ENCODE measurements at places on chromosomes 4 and X. TPM values are rescaled to one million over a fixed set of nuclear protein-coding genes. Genes with fewer than 3 reads are reported as not detected.

Gene POF1B
- not detected for total RNA-seq

Gene H2BW2
- not detected for total RNA-seq

Gene LGI2
- not detected for total RNA-seq

Gene GPR173
- total RNA-seq, result 9.8 TPM

Gene CENPU
- total RNA-seq, result 9.0 TPM

Gene TGIF2LX
- total RNA-seq, result not detected

Gene SPATA4
- 0.13 TPM for total RNA-seq

Gene PRDM8
- total RNA-seq, result 11.9 TPM

Gene MND1
- 5.3 TPM for total RNA-seq

Gene RBM47
- 1.7 TPM for total RNA-seq

Gene GPR143
- total RNA-seq, result 3.6 TPM

Gene ABCG2
- total RNA-seq, result 1.0 TPM

Gene AKAP14
- not detected for total RNA-seq

Gene LONRF3
- 1.2 TPM for total RNA-seq

Gene SPARCL1
- total RNA-seq, result 1.0 TPM

Gene GUCY1A1
- 0.39 TPM for total RNA-seq

Gene CACNA1F
- total RNA-seq, result not detected

Gene HHIP
- 0.24 TPM for total RNA-seq

Gene UCP1
- not detected for total RNA-seq

Gene DOCK11
- 11.6 TPM for total RNA-seq

Gene SORBS2
- total RNA-seq, result 4.1 TPM

Gene ZAR1
- total RNA-seq, result not detected

Gene CCNA2
- total RNA-seq, result 35.6 TPM

Gene NR0B1
- 0.13 TPM for total RNA-seq

Gene MAGEA4
- not detected for total RNA-seq

Gene CT83
- not detected for total RNA-seq

Gene TEC
- total RNA-seq, result 2.6 TPM

Gene SLITRK4
- total RNA-seq, result 5.3 TPM

Gene TBC1D8B
- total RNA-seq, result 10.0 TPM

Gene PQBP1
- 50.2 TPM for total RNA-seq

Gene RIPPLY1
- not detected for total RNA-seq

Gene SAT1
- total RNA-seq, result 545 TPM

Gene COL25A1
- 0.08 TPM for total RNA-seq

Gene PCDH11X
- total RNA-seq, result under 0.01 TPM

Gene RCHY1
- 16.7 TPM for total RNA-seq

Gene PPM1K
- total RNA-seq, result 6.6 TPM

Gene DNASE1L1
- 58.0 TPM for total RNA-seq

Gene MAB21L2
- not detected for total RNA-seq

Gene SERTM2
- total RNA-seq, result not detected

Gene SLC2A9
- total RNA-seq, result 4.1 TPM

Gene EPGN
- total RNA-seq, result not detected

Gene ANKRD50
- total RNA-seq, result 14.4 TPM

Gene KLHL13
- 4.1 TPM for total RNA-seq

Gene ANOS1
- 0.24 TPM for total RNA-seq

Gene PGAM4
- total RNA-seq, result not detected

Gene ODAPH
- total RNA-seq, result 0.39 TPM

Gene NRK
- 16.9 TPM for total RNA-seq

Gene FGF13
- total RNA-seq, result 3.4 TPM

Gene SSX2
- not detected for total RNA-seq

Measured in epithelial cell of alveolus of lung (primary cell).